ENCODE measurements at places on chromosomes 4 and X.

- DNase-seq = no peak
Measured at GRCh38 chr4:52234561-52235440, 183.7 kb downstream of the SPATA18 start.

GRCh38 chr4:5893004-5893580, at the start of gene CRMP1:
Gene CRMP1, minus strand, starts transcription at chr4:5893086. Its CDS starts 117 bp downstream, at chr4:5892969.
- no peak for DNase-seq

- DNase-seq = no peak
Measured at GRCh38 chr4:36292556-36293188, 11.3 kb downstream of the DTHD1 start.

DNA sequence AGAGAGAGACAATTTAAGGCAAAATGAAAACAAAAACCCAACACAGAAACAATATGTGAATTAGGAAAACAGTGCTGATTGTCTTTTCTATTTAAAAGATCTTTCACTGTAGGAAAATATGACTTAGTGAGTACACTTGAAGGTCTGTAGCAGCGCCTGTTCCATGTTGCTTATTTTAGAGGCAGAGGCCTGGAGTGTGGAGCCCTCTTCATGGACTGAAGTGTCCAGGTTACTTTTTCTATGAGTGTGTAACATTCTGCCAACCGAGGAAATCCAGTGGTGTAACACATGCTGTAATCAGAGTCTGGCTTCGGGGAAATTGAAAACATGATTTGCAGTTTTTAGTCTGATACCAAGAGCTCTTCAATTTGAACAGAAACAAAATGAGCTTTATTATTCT, 64.0 kb upstream of the GPRIN3 start:
- no peak for DNase-seq

- DNase-seq = no peak
Measured at GRCh38 chr4:8227201-8227770, 28.2 kb downstream of the SH3TC1 start.

- DNase-seq = no peak
Measured at GRCh38 chr4:80265571-80266252, 752 bp upstream of the FGF5 start.

GRCh38 chrX:152428120-152428519, 23.0 kb downstream of the GABRA3 start:
- DNase-seq = no peak
